Activated CD4-positive, alpha-beta T cell treated with anti-CD3 and anti-CD28 coated beads, Interleukin-2, amount 50 U/mL, for 16 hours (primary cell): ENCODE measurements at places on chromosomes 7 and 10.

- peak; percentile 25 for DNase-seq
These were observed 67.8 kb downstream of the EGFR start for GRCh38 chr7:55086413-55087201.

DNA sequence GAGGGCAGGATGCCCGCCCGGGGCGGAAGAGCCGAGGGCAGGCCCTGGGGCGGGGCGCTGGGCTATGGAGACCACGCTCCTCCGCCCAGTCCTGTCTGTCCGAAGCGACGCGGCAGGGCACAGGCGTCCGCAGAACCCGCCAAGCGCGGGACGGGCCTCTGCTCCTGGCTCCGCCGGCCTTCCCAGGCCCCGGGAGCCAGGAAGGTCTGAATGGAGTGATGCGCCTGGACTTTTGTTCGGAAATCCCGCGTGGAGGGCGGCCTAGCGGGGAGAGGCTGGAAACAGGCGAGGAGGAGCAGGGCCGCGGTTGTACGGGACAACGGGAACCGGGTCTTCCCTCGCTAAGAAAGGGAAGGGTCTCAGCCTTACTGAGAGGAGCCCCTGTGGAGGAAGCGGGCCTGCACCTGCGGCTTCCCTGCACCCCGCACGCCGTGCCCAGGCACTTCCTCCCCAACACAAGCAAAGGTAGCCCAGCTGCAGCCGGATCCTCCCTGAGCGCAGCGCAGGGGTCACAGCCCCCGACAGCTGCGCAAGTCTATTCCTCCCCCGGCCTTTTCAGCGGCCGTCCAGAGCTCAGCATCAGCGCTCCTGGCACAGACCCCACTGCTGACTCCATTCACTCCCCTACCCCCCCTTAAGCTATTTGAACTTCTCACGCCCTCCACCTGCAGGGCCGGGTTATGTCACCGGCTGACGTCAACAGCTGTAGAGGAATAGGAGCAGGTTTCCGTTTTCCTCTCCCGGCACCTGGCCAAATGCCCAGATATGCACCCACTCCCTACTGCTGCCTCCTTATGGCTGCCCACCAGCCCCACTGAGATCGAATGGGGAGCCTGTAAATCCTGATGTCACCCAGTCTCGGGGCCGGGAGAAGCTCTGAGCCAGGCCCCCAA, 143.2 kb upstream of the RET start:
- no peak for DNase-seq

- DNase-seq: no peak
These were observed 128.3 kb downstream of the CUBN start for GRCh38 chr10:17001297-17001744.

- no peak for DNase-seq
These were observed 47.7 kb downstream of the EGFR start for GRCh38 chr7:55066524-55066923.

GRCh38 chr10:33025910-33026309, 67.9 kb upstream of the ITGB1 start:
- DNase-seq: no peak

- DNase-seq: no peak
These were observed 896.1 kb downstream of the CCSER2 start for GRCh38 chr10:85224366-85224940.

DNA sequence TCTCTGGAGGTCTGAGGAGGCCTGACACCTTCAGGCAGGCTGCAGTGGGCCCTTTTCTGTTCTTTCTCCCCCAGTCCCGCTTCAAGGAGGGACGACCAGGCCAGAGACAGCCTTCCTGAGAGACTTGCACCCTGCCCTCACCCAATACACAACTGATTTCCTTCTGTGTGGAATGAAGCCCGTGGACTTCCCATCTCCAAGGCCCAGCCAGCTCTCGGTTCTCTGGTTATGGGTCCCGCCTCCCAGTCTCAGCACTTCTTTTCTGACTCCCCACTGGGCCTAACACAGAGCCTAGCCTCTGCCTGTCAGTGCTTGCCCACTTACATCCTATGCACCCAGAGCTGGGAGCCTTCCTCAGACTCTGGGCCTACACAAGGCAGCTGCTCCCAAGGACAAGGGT, 24.1 kb upstream of the ADCYAP1R1 start:
- DNase-seq: no peak

DNA sequence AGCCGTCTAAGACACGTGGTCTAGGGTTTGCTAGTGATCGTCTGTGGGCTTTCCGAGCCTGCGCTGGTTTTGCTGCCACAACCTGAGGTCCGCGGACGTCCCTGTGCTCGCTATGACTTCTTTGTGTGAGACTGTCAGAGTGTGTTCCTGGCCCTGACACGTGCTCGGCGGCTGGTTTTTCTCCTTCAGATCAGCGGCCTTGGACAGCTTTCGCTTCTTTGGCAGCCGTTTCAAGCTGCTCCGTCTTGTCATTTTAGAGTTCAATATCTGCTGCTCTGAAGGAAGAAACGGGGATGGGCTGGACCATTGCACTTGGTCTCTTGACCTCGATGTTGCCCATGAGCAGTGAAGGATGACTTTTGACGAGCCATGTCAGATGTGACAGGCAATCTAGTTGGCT, 147.3 kb downstream of the MGMT start:
- DNase-seq: no peak

GRCh38 chr7:46034056-46034768, 113.1 kb upstream of the IGFBP3 start:
- DNase-seq: no peak

GRCh38 chr7:139566075-139566474, 42.6 kb downstream of the CLEC2L start:
- no peak for DNase-seq

DNA sequence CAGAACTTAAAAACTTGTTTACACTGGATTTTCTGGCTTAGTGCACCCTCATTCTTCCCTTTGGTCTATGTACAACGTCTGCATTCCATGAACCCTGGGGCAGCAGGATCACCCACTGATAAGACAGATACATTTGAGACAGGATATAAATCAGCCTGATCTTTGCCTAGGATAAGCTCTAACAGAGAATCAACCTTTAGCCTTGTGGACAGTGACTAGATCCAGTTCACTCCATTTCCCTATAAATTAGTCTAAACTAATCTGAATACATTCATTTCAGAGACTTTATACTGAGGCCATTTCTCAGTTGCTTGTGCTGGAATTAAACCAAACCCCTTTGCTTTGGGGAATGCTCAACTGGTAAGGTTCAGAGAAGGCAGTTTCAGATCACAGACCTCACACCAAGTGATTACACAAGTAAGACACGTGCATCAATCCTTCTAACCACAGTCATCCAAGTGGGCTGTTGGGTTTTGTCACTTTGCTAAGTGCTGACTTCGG, 639.8 kb upstream of the FZD8 start:
- no peak for DNase-seq

DNA sequence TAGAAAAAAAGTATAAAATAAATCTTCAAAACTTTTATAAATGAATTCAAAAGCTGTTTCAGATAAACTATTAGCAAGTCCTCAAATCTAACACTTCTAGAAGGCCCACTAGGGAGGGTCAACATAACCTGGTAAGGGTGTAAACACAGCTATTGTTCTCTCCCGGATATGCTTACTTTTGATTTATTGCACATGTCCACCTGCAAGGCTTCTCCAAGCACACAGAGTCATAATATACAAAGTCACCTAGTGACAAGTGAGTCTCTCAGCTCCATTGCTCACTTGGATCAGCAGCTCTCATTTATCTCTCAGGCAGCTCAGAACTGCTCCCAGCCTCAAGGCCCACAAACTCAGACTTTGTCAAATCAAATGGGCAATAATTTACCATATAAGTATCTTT, 44.0 kb upstream of the COL1A2 start:
- DNase-seq: no peak

DNA sequence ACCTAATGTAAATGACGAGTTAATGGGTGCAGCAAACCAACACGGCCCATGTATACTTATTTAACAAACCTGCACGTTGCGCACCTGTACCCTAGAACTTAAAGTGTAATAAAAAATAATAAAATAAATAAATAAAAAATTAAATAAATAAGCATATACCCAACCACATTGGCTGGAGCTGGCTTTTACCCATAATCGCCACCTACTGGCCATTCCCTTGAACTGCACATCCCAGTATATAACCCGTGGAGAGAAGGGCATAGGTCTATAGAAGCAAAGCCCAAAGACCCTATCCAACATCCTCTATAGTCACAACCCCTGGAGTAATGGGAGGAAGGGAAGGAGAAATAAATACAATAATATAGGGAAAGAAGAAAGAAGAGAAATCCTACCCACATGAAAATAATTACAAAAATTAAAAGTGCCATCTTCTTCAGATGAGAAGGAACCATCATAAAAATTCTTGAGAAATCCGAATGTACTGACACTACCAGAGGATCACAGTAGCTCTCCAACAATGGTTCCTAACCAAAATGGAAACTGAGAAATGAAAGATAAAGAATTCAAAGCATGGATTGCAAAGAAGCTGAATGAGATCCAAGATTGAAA, 65.6 kb downstream of the TWIST1 start:
- DNase-seq: peak; percentile 28

DNA sequence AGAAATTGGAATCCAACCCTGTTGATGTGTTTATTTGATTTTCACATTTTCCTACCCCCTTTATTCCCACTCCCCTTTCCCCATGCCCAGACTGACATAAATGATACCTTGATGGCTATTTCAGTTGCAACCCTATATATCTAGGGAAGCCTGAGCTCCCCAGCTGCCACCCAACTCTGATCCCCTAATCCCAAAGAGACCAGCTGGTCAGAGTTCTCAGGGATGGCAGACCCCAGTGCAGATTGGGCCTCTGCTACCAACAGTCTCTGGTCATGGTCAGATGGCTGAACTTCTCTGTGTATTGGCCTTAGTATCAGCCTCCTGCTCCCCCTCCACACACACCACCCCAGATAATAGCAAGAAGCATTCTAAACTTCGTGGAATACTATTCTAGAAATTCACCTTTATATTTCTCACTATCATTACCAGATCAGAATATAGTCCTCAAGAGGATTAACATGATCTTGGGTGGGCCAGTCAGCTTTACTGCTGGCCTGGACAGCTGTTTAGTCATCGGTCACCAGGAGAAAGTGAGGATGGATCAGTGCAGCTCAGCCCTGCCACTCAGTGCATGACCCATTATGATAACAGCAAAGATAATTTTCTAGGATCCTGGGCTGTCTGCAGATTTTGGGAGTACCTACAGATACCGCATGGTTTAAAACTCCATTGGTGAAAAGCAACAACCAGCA, 24.5 kb upstream of the BTRC start:
- DNase-seq: no peak

DNA sequence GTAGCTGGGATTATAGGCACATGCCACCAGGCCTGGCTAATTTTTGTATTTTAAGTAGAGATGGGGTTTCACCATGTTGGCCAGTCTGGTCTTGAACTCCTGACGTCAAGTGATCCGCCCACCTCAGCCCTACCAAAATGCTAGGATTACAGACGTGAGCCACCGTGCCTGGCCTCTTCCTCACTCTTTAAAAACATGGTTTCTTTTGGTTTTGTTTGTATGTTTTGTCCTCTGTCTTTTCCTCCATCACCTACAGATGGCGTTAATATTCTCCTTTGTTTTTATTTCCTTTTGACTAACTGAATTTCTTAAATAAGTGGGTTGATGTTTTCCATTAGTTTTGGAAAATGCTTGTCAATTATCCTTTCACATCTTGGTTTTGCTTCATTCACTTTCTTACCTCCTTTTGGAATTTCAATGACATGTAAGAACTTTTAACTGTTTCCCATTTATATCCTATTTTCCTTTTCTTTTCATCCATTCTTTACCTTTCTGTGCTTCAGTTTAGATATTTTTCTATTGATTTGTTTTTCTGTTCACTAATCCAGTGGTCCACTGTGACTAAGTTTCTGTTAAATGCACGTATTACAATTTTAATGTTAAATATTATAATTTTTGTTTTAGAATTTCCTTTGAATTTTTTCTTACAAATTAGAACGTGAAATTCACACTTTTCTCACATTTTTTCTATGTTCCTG, 104.1 kb downstream of the ZNF467 start:
- DNase-seq: peak; percentile 6

DNA sequence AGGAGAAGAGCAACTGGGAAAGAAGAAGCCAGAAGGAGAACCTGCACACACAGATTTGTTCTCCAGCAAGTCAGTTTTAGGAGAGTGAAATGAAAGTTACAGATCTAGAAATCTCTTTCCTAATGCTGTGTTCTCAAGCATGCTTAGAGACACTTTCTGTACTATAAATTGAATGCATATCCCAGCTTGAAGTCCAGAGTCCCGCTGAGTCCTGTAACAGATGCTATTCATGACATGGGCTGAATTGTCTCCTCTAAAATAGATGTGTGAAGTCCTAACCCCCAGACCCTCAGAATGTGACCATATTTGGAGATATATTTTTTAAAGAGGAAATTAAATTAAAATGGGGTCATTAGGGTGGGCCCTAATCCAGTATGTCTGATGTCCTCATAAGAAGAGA, 46.9 kb upstream of the GJD4 start:
- DNase-seq: no peak

DNA sequence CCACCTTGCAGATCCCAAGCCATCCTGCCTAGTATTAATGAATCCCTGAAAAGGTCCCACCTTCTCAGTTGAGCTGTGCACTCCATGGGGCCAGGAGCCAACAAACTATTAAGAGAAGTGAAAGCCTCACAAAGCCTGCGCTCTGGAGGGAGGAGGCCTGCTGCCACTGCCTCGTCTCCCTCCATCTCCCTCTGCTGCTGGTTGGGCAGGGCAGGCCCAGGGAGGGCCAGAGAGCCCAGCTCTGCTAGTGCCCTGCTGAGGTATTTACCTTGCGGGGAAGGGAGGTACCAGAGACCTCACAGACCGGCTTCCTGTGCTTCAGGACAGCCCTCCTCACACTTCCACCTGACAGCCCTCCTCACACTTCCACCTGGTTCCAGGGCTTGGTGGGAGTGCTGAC, 171.5 kb downstream of the SH3PXD2A start:
- DNase-seq: no peak

GRCh38 chr7:22445140-22445743, 54.7 kb downstream of the STEAP1B start:
- no peak for DNase-seq

DNA sequence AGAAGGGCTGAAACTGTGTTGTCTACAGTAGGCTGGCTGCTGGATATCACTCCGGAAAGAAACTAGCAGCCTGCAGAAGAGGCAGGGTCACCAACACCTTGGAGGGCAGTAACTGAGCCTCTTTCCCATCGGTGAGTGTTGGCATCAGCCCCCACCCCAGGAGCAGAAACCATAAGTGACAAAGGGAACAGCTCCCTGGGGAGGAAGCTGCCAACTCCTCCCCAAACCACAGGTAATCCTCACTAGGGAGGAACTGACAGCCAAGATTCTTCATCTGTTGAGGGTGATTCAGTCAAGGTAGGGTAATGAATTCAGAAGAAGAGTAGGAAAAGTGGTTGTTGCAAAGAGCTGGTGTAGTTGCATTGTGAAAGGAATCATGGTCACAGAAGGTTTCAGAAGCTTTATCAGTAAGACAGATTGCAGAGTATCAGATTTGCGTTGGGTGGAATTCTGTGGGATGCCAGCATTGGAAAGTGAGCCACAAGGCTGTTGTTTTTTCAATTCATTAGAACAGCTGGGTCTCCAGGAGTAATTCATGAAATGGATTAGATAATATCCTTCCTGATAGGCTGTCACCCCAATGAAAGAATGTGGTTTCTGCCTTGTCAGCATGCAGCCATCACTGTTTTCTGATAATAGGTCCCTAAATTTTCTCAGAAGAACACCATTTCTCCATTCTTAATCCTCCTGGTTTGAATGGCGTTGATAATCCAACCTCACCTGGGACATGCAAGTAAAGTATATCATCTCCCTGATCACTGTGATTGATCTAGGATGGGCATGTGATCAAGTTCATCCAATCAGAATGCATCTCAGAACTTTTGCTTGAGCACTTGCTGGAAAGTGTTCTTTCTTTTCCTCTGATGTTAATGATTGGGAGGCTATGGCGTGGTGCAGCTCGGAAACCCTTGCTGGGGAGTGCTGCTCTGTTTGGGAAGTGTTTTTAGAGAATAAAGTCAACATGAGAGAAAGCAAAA, 75.0 kb upstream of the CTBP2 start:
- no peak for DNase-seq
